GM23338 (cell line): ENCODE measurements at places on chromosomes 5 and 9. TPM values are rescaled to one million over a fixed set of nuclear protein-coding genes. Genes with fewer than 3 reads are reported as not detected.

Gene STK10
- 7.5 and 9.3 TPM in 2 replicates for polyA plus RNA-seq

Gene TMEM215
- polyA plus RNA-seq = 0.71 and 0.79 TPM in 2 replicates

Gene SPATA31D4
- polyA plus RNA-seq = not detected in 2 replicates

Gene DNAJC18
- polyA plus RNA-seq = 13.4 and 15.1 TPM in 2 replicates
